ENCODE measurements at places on chromosomes 5 and 9.

GRCh38 chr9:89555451-89556375, 49.1 kb upstream of the GADD45G start:
- DNase-seq, result no peak

- no peak for DNase-seq
Measured at GRCh38 chr5:168683247-168683926, 104.2 kb upstream of the PANK3 start.

DNA sequence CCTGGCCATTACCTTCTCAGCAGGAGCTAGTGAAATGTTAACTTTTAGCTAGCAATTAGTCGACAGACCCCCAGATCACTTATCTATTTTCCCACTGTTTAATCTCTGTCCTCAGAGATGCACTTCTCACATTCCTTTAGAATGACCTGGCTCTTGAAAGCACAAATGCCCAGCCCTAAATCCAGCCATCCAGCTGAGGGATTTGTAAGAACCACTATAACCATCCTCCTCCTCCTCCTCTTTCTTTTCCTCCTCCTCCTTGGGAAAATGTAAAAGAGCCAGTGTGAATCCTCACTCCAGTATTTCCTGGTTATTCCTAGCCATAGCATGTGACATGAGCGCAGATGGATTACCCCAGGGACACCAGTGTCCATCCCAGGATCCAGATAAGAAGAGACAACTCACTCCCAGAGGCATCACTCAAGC, 124.3 kb downstream of the ENC1 start:
- no peak for DNase-seq

GRCh38 chr5:83377131-83377865, 94.2 kb upstream of the VCAN start:
- no peak for DNase-seq

- DNase-seq, result no peak
Measured at GRCh38 chr5:86623785-86624483, 6.2 kb downstream of the COX7C start.

DNA sequence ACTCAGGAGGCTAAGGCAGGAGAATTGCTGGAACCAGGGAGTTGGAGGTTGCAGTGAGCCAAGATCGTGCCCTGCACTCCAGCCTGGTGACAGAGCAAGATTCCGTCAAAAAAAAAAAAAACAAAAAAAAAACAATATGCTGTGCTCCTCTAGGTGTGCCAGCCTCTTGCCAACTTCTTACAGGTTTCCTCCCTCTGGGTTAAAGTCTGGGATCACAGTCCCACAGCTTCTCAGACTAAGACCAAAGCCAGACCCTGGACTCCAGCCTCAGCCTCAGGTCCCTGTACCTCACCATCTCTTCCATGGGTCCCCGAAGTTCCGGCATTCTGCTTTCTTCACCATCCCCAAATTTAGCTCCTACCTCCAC, 180.8 kb upstream of the MVB12B start:
- no peak for DNase-seq

DNA sequence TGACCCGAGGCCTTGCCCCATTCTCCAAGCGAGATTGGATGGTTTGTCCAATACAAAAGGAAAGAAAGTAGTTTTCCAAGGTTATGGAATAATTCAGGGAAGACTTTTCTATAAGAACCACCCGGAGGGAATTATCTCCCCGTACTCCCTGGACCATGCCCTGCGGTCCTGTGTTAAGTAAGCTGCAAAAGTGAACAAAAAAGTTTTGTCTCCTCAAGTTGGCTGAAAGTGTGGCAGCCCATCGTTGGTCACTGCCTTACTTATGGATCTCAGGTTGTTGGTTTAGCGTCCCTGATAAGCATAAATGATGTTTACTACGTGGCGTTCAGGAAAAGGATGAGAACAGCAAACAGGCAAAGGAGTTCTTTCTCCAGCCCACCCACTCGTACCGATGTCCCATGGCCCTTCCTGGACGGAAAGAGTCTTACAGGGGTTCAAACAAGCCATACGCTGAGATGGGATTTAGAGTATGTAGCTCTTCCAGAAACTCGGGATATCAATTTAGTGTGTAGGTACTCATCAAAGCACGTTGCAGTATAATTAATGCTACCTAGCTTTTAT, 413 bp upstream of the AUH start:
- DNase-seq, result no peak

- peak; percentile 52 for DNase-seq
Measured at GRCh38 chr5:149367249-149367971, 9.6 kb downstream of the PCYOX1L start.

DNA sequence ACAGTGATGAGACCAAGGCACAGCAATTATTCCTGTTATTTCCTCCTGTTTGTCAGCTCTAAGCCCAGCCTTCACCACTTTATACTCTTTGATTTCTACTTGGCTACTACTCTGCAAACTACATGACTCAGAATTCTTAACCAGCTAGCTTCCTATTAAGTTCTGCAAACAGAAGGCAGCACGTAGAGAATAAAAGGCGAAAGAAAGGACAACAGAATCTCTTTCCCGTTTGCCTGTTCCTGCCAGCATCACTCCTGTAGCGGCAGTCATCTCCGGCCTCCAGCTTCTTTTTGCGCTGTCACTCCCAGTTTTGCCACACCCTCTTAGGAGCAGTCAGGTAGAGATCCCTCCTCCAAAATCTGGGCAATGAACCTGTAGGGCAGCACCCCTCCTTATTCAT, 29.9 kb downstream of the DPYSL3 start:
- DNase-seq, result peak; percentile 11

GRCh38 chr5:122369253-122369815, 57.3 kb downstream of the SNCAIP start:
- DNase-seq, result no peak

GRCh38 chr9:98750364-98751060, 41.8 kb upstream of the GABBR2 start:
- no peak for DNase-seq

- DNase-seq, result no peak
Measured at GRCh38 chr5:11062397-11062796, 301.4 kb upstream of the DAP start.

DNA sequence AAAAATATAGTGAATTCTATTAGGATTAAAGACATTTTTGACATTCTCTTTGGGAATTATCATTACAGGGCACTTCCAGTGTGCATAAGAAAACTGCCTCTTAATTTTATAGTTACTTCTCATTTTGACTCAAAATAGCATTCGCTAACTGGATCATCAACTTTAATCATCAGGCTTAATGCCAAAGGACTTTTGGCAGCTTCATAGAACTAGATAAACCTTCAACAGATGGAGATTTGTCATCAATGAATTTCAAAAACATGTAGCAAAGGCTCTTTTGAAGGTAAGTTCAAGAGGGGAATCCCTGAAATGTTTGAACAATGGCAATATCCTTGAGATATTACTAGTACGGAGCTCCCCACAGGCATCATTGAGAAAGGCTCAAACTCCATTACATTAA, 447.2 kb downstream of the PDE4D start:
- DNase-seq, result no peak

- DNase-seq, result peak; percentile 34
Measured at GRCh38 chr9:110048403-110048975, 159.5 kb downstream of the C9orf152 start.

GRCh38 chr9:93156475-93157008, 22.5 kb upstream of the NINJ1 start:
- no peak for DNase-seq

Measured in prostate gland (tissue), 2 donors.